ENCODE measurements at places on chromosomes 11 and 22.

DNA sequence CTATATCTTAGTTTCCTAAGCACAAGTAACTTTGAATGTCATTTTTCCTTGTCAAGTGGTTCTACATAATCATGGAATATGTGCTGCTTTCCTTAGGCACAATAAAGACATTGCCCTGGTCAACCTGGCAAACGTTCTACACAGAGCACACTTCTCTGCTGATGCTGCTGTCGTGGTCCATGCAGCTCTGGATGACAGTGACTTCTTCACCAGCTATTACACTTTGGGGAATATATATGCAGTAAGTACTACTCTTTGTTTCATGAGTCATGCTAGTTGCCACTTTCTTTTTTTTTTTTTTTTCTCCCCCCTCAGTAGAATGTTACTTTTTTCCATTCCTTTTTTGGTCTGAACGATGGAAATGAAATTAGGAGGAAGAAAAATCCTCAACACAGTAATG, 38.5 kb downstream of the TTC17 start:
- DNase-seq: no peak

GRCh38 chr11:124511745-124512144, 31.7 kb downstream of the OR8B12 start:
- DNase-seq: no peak

DNA sequence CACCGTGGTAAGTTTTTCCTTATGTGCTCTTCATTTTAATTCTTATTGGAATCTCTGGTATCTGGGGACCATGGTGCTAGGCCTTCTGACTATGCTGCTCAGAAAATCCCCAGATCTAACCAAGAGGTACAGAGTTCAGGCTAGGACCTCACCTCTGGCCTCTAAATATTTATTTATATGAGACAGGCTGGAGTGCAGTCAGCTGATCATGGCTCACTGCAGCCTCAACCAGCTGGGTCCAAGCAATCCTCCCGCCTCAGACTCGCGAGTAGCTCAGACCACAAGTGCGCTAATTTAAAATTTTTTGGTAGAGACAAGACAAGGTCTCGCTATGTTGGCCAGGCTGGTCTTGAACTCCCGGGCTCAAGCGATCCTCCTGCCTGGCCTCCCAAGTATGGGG, 38.4 kb downstream of the PKNOX2 start:
- no peak for DNase-seq

DNA sequence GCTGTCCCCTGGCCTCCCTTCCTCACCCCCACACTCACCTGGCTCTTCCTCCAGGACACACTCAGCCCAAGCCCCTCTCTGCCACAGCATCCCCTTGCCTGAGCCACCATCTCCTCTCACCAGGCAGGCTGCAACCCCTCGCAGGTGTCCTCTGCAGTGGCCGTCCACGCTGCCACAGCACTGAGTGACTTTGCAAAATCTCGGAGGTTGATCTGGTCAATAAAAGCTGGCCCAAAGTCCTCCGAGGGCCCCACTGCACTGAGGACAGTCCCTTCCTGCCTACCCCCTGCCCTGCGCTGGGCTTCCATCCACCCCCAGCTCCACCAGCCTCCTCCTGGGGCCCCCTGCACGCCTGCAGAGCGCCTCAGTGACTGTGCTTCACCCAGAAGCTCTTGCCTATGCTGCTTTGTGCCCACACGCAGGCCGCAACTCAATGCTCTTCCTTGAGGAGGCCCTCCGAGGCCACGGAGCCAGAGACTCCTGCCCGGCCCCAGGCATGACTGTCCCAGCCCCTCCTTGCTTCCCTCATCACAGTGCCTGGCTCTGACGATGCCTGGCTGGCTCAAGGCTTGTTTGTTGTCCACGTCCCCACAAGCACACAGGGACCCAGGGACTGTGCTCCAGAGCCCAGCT, 30.8 kb upstream of the SLC22A12 start:
- no peak for DNase-seq

DNA sequence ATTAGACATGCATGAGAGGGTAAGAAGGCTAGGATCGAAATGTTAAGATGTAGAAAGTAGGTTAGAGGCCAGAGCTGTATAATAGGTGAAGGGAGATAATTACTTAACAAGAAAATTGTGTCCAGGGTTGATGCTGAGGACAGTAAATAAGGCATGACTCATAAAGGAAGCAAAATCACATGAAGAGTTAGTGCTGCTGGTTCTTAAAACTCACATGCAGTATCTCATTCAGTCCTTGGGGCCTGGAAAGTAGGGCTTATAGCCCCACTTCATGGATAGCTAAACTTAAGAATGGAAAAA, 130.2 kb downstream of the NCAM1 start:
- no peak for DNase-seq

DNA sequence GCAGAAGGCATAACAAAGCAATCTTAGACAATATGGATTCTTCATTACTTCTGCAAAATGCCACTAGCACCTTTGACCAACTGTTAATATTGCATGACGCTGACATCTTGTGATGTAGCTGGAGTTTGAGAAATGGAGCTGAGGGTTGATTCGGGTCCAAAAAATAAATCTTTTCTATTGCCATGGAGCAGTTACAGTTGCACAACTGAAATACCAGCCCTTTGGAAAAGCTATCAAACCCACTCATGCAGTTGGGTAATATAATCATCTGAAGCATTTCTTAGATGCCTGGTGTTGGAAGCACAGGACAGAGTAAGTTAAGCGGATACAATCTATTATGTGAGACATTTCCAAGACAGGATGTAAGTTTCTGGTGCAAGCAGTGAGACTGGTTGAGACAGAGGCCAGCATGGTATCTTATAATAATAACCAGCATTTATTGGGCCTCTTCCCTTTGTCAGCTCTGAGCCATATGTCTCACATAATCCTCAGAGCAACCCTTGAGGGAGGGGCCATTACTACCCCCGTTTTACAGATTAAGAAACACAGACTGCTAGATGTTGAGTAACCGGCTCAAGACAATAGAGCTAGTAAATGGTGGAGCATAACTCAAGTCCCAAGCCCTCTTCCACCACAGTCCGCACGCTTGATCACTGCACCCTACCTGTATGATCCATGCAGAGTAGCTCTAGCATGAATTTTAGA, 74.9 kb upstream of the CAPRIN1 start:
- no peak for DNase-seq

DNA sequence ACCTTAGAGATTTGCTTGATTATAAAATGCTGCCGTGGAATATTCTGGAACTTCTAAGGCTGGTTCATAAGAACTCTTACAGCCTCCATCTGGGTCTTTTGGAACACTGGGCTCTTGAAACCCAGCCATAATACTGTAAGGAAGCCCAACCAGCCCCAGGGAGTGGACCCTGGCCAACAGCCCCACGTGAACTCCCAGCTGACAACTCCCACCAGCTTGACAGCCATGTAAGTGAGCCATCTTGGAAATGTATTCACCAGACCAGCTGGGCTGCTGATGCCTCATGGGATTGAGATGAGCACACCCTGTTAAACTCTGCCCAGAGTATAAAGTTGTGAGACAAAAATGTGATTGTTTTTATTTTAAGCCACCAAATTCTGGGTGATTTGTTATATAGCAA, 378.7 kb upstream of the RAG2 start:
- DNase-seq: no peak

DNA sequence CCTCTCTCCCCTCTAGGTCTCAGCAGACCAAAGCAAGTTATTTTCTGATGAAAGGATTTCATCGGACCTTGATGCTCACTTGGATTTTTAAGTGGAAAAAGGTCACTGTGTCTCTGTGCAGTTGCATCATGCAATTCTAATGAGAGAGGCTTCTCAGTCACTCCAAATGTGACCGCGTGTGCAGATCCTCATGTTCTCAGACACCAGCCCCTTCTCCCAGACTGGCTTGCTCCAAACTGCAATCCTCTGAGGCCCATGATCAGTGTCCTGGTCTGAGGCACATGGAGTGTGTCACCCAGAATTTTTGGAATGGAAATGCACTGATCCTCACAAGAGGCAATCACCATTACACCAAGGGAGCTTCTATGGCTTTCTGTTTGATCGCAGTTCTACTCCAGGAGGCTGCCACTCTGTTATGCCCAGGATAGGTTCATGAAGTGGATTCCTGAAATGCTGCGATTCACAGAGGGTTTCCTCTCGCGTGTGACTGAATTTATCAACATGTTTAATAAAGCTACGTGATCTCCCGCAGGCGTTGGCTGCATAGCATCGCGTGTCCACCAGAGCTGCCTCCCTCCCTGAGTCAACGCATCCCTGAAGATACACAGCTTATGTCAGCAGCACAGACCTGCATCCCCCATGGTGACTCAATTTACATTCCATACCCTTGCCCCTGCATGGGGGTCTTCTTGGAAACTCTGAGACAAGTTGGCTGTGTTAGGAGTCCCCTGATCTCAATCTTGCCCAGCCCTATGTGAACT, 544.6 kb upstream of the B3GAT1 start:
- no peak for DNase-seq

GRCh38 chr11:113591117-113591516, 115.0 kb downstream of the TMPRSS5 start:
- DNase-seq: no peak

DNA sequence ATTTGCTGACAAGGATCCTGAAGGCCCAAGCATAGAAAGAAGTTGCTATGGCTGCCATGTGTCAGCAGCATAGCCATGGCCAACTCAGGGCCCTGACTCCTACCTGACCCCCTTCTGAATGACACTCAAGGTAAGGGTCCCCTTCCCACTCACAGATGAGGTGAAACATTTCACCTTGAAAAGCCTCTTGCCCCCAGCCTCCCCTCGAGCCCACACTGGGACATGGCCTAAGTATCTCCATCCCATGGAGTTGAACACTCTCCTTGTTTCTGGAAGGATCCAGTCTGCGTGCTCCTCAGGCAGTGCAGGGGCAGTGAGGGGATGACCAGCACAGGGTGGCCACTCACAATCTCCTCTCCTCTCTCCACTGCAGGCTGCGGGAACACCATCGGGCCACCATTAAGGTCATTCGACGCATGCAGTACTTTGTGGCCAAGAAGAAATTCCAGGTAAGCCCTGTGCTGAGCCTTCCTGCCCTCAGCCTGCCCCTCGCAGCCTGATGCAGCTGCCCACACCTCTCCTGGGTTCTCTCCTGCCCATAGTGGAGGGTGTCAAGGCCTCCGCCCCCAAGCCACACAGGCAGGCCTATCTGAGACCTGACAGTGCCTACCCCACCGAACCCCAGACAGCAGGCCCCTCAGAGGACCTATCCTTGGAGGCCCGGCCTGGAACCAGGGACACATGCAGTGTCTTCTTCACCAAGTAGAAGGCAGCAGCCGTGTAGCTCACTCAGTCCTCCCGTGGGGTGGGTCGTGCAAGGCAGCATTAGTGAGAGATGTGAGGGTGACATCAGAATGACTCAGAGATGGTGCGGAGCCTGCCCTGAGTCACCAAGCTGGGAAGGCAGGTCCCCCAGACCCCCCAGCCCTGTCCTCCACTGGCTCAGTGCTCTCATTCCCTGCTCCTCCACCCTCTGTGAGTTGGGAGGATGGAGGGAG, 68.9 kb upstream of the KCNQ1OT1 start:
- DNase-seq: peak; percentile 88

GRCh38 chr22:44191036-44191454, 10.3 kb downstream of the PARVG start:
- no peak for DNase-seq

DNA sequence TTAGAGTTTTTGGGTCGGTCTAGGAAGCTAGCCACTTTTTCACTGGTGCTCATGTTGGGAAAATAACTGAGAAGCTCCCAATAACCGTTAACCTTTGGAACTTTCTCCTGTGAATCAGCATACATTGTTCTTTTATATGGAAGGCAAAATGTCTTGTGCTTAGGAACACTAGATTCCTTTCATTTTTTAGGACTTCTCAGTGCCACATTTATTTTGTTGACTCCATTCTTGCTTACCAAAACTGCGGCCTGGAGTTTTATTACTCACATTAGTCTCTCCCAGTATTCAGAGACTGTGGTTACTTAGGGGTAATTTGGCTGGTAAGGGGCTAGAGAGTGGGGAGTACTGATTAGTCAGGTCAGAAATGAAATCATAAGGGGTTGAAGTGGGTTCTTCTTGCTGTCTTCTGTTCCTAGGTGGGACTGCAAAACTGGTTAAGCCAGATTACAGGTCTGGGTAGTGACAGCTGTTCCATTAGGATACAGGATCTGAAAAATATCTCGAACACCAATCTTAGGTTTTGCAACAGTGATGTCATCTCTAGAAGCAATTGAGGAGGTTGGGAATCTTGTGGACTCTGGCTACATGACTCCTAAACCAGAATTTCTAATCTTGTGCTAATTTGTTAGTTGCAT, 631.4 kb upstream of the LUZP2 start:
- DNase-seq: no peak

DNA sequence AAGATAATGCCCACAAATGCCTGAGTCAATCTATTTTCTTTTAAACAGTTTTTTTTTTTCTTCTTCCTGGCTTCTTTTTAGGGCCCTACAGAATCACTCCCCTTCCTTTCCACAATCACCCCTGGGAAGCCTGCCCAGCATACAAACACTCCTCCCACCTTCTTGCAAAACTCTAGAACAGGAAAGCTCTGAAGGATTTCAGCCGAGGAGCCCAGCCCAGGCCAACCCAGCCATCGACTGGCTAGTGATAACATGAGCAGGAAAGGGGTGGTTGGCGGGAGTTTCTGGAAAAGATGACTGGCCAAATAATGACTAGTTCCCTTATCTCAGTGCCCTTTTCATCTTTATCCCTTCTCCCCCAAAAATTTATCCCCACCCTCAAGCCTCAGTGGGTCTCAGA, 68.2 kb downstream of the USP35 start:
- peak; percentile 52 for DNase-seq

GRCh38 chr22:45314786-45315185, 5.1 kb downstream of the FAM118A start:
- no peak for DNase-seq

- no peak for DNase-seq
Measured at GRCh38 chr11:11513422-11513821, 108.4 kb downstream of the GALNT18 start.

- DNase-seq: peak; percentile 43
Measured at GRCh38 chr22:47307326-47307725, 544.9 kb downstream of the TBC1D22A start.

DNA sequence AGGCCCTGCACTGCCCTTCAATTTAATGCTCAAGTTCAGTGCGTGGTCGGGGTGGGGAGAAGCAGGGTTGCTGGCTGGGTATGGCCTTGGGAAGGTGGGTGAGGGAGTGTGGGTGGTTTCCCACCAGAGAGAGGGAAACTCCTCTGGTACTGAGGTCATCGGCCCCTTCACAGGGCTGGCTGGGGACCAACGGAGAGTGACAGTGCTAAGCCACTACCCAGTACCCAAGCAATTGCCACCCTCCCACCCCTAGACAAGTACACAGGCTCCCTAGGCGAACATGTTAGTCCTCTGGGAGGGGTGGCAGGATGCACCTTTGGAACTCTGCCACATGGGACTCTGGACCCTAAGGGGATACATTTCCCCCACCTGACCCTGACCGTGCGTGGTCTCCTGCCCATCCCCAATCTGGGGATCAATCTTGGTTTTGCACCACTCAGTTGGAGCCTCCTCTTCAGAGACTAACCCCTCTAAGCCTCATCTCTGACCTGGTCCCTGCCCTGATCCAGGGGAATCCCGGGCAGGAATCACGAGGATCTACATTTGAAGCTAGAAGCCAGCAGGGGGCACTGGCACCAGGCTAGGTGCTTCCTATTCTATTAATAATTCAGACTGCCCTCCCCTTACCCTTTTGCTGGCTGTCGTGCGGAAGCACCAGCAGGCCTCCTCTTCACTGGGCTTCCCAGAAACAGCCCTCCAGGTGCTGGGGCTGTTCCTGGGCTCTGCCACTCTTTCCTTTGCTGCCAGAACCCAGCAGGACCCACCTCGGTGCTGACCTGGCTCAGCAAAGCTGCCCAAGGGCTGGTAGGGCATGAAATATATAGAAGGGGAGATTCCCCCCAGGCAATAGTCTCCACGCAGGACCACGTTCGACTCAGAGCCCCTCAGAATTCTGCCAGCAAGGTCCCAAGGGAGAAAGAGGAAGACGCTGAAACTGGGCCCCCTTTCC, 377.7 kb downstream of the TENM4 start:
- peak; percentile 58 for DNase-seq

GRCh38 chr11:103051981-103052380, 40.0 kb downstream of the DCUN1D5 start:
- DNase-seq: peak; percentile 38
